Upper lobe of left lung (tissue), 6 donors: ENCODE measurements at places on chromosomes 3 and 15. TPM values are rescaled to one million over a fixed set of nuclear protein-coding genes. Genes with fewer than 3 reads are reported as not detected.
A peak's percentile ranks its signal among the peaks of the same experiment; 100 is the strongest.

Gene NEK11
- total RNA-seq: 16.7 TPM

Gene GOLGA6A
- total RNA-seq: 0.30 TPM

Gene MED12L
- not detected for total RNA-seq

Gene DGKG
- total RNA-seq: 4.4 TPM

Gene CRABP1
- total RNA-seq: 0.57 TPM

Gene ITIH1
- 0.54 TPM for total RNA-seq

DNA sequence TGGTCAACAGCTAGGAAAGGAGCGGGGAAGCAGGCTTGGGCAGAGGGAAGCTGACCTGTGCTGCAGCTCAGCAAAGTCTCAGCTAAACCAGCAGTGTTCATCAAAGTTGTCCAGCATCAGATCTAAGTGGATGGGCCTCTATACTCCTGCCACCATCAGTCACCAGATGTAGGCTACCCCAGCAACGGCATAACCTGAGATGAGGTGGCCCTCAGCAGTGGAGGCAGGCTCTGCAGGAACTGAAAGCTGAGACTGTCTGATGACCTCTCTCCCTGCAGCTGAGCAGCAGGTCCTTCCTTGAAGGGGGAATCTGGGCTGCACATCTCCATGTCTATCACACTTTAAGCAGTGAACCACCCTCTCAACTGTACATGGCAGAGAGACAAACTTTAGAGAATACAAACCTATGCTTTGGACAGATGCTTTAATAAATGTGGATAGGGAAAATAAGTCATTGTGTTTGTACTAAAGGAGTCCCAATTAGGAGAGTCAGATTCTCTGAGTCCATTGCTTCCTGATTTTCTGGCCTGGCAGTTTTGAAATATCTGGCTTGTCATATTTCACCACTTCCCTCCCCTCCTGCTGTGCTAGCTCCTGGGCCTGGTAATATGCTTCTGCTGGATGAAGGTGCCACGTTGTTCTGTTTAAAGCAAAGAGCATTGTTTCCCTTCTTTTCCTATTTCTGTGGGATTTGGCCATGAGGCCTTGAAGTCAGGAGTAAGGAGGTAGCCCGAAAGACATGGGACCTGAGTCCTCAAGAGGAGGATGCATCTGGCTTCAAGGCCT is 11.1 kb upstream of the PSTPIP1 start:
- H3K27me3 ChIP-seq: no peaks in the 10 kb centered on the region

DNA sequence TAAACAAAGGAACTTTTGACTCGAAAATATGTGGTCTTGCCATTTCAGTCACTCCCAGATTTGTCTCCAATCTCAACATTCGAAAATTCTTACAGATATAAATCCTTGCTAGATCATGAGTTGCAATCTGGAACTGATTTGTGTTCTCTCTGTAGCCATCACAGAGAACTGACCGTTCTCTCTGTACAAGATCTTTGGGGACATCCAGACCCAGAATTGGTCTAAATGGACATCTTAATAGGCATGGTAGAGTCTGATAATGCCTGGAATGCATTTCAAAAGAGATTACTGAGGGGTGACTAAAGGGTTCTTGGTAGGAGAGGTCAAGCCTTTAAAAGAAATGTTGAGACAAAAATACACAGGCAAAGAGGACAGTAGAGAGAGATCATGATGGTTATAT is 7.2 kb upstream of the MEF2A start:
- H3K4me1 ChIP-seq: no peaks in the 10 kb centered on the region
- H3K4me3 ChIP-seq: no peak overlapping the region
- DNase-seq: no peak
- no peak overlapping the region for H3K27ac ChIP-seq
- H3K27me3 ChIP-seq: no peaks in the 10 kb centered on the region

GRCh38 chr3:90043287-90043686 is 935.9 kb downstream of the EPHA3 start:
- no peak overlapping the region for H3K4me3 ChIP-seq
- no peak for DNase-seq
- H3K36me3 ChIP-seq: no peaks in the 10 kb centered on the region
- no peaks in the 10 kb centered on the region for H3K27me3 ChIP-seq
- H3K27ac ChIP-seq: no peak overlapping the region
- H3K4me1 ChIP-seq: no peaks in the 10 kb centered on the region

GRCh38 chr15:60635507-60636352 is 156.8 kb upstream of the ICE2 start:
- no peaks in the 10 kb centered on the region for H3K4me1 ChIP-seq
- no peak overlapping the region for H3K4me3 ChIP-seq
- no peaks in the 10 kb centered on the region for H3K36me3 ChIP-seq
- no peak for DNase-seq
- H3K27me3 ChIP-seq: no peaks in the 10 kb centered on the region
- H3K27ac ChIP-seq: no peak overlapping the region

DNA sequence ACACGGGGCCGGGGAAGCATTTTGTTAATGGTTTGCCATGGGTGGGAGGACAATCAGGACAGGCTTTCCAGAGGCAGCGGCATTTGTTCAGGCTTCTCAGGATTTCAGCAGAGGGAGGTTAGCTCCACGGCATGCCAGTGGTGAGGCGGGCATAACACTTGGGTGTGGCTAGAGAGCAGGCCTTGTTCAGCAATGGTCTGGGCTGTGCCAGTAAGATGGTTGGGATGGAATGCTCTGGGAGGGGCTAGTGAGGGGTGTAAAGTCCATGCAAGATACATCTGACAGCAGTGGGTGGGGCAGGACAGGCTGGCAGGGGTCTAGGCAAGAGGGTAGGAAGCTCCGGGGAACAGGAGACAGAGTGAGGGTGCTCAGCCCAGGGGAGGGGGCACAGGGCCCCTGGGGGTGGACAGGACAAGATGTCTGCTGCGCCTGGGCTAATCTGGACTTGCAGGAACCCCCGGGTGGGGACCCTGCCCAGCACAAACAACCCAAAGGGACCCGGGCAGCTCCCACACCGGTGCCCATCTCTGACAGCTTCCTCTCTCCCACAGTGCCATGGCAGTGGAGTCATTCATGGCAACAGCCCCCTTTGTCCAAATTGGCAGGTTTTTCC is 8.4 kb downstream of the TMEM43 start:
- DNase-seq: no peak
- no peak overlapping the region for H3K4me3 ChIP-seq
- no peaks in the 10 kb centered on the region for H3K4me1 ChIP-seq
- H3K27ac ChIP-seq: no peak overlapping the region
- H3K36me3 ChIP-seq: peaks cover 84% of the 10 kb centered on the region
- H3K27me3 ChIP-seq: no peaks in the 10 kb centered on the region

GRCh38 chr3:122055215-122055614 is at the start of gene CD86:
TSS of gene CD86 (plus strand) at chr3:122055362. CDS start at chr3:122055490, 128 bp downstream.
- H3K4me1 ChIP-seq: no peaks in the 10 kb centered on the region
- H3K36me3 ChIP-seq: no peaks in the 10 kb centered on the region

GRCh38 chr3:170585937-170586310 is at the start of gene SLC7A14:
TSS of gene SLC7A14 (minus strand) at chr3:170586075. CDS start at chr3:170526936, 59,139 bp downstream.
- no peak within 1 kb of the TSS for H3K27ac ChIP-seq
- H3K4me3 ChIP-seq: peak within 1 kb of the TSS; percentile 2
- peaks cover 4% of the 10 kb centered on the region for H3K4me1 ChIP-seq
- peaks cover 19% of the 10 kb centered on the region for H3K27me3 ChIP-seq

- no peaks in the 10 kb centered on the region for H3K27me3 ChIP-seq
- H3K27ac ChIP-seq: no peak overlapping the region
- no peak overlapping the region for H3K4me3 ChIP-seq
- no peaks in the 10 kb centered on the region for H3K4me1 ChIP-seq
- no peak for DNase-seq
Observed at GRCh38 chr15:86743283-86743903, 663.7 kb downstream of the AGBL1 start.

GRCh38 chr3:152839511-152839910 is 4.6 kb downstream of the P2RY1 start:
- DNase-seq: no peak
- H3K36me3 ChIP-seq: no peaks in the 10 kb centered on the region
- peaks cover 4% of the 10 kb centered on the region for H3K4me1 ChIP-seq
- H3K4me3 ChIP-seq: peak overlapping the region; percentile 1
- H3K27me3 ChIP-seq: no peaks in the 10 kb centered on the region

DNA sequence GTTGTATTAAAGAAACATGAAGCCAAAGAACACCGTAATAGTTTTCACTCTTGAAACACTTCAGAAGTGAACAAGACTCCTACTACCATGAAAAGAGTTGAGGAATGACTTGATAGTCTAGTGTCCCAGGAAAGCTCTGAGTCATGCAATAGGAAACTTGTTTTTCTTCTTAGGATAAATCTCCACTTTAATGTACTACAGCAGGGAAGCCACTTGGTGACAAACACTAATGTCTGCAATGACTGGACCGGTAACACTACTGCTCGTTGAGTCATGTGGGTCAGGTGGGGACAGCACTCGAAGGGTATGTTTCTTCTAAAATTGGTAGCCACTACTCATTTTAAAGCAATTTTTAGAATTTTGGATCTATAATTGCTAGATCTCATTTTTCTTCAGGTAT is 291.7 kb upstream of the CNTN3 start:
- no peaks in the 10 kb centered on the region for H3K4me1 ChIP-seq
- no peak for DNase-seq
- no peaks in the 10 kb centered on the region for H3K36me3 ChIP-seq
- H3K27me3 ChIP-seq: no peaks in the 10 kb centered on the region
- H3K27ac ChIP-seq: no peak overlapping the region
- H3K4me3 ChIP-seq: no peak overlapping the region

DNA sequence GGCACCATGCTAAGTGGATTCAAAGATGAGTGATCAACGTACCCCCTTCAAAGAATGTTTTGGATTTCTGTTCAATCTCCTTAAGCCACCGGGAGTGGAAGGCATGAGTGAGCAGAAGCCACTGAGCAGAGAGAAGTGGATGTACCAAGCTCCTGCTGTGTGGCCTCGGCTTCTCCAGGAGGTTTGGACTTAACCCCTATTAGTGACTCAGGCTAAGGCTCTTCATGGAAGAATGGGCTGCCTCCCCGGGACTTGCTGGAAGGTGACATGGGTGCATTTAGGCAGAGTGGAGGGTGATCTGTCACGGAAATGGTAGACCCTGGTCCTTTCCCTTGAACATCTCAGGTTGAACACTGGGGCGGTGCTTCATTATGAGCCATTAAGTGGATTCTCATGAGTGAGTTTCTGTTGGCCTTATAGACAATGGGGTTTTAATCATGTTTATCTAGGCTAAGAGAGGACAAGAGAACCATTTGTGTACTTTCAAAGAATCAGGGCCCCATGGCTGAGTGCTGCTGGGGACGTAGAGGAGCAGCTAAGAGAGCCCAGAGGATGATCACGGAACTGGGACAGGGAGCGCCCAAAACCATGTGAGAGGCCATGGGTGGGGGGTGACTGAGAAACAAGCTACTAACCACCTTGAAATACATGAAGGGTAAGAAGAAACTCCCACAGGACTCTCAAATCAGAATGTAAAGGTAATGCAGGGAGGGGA is 62.2 kb downstream of the HES1 start:
- no peaks in the 10 kb centered on the region for H3K27me3 ChIP-seq
- H3K4me3 ChIP-seq: no peak overlapping the region
- no peak for DNase-seq
- H3K4me1 ChIP-seq: peaks cover 7% of the 10 kb centered on the region
- H3K27ac ChIP-seq: no peak overlapping the region

DNA sequence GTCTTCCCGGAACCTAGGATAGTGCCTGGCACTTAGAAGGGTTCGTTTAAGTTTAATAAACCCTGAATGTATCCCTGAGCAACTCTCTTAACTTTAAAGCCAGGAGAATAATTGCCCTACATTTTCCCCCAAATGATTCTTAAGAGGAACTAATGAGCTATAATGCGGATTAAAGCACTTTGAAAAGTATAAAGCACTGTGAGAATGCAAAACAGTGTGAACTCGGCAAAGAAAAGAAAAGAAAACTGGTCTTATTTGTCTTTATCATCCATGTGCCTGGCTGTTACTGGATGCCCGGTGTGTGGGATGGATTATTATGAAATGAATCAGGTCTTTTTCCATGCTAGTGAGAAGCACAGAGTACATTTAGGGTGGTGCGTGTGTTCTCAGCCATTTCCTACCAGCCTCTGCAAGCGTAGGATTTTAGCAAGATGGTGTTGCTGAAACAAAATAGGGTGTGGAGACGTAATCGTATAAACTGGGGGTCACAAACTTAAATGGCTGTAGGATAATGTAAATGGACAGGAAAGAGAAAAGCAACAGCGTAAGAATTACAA is 983 bp downstream of the KBTBD12 start:
- DNase-seq: no peak
- H3K4me3 ChIP-seq: peak overlapping the region; percentile 55
- no peaks in the 10 kb centered on the region for H3K36me3 ChIP-seq
- H3K4me1 ChIP-seq: peaks cover 11% of the 10 kb centered on the region
- no peaks in the 10 kb centered on the region for H3K27me3 ChIP-seq

DNA sequence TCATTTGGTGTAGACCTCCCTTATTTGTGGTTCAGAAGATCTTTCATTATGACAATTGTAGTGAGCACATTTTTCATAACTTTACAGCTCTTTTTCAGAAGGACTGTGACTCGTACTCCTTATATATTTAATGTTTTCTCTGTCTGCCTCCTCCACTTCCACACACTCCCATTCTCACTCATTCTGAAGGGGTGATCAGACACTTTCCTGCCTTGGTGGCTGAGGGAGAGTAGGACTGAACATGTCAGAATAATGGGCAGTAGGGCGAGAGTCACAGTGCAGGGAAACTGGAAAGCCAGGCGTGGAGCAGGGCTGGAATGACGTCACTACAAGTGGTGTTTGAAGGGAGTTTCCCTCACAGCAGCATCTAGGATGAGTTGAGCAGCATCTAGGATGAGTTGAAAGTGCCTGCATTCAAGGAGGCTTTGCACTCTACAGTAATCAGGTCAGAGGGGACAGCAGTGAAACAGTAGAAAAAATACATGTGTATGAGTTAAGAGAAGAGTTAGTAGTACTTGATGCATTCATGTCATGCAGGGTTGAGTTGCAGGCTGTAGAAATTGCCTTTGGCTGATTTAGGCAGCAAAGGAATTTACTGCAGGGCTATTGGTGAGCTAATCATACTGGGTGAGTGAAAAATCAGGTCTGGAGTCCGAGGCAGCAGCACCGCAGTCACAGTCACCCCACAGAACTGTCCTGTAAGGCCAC is 36.3 kb upstream of the FBXL22 start:
- peak; percentile 34 for DNase-seq
- no peaks in the 10 kb centered on the region for H3K4me1 ChIP-seq
- no peak overlapping the region for H3K4me3 ChIP-seq
- no peaks in the 10 kb centered on the region for H3K27me3 ChIP-seq
- no peak overlapping the region for H3K27ac ChIP-seq

GRCh38 chr3:179438841-179439240 is 12.4 kb downstream of the GNB4 start:
- DNase-seq: no peak
- peaks cover 7% of the 10 kb centered on the region for H3K36me3 ChIP-seq
- H3K4me3 ChIP-seq: no peak overlapping the region
- peaks cover 12% of the 10 kb centered on the region for H3K4me1 ChIP-seq
- no peaks in the 10 kb centered on the region for H3K27me3 ChIP-seq

- no peak overlapping the region for H3K27ac ChIP-seq
- no peak overlapping the region for H3K4me3 ChIP-seq
- no peaks in the 10 kb centered on the region for H3K4me1 ChIP-seq
- H3K36me3 ChIP-seq: no peaks in the 10 kb centered on the region
- DNase-seq: no peak
Observed at GRCh38 chr3:105473521-105474223, 107.0 kb downstream of the ALCAM start.

DNA sequence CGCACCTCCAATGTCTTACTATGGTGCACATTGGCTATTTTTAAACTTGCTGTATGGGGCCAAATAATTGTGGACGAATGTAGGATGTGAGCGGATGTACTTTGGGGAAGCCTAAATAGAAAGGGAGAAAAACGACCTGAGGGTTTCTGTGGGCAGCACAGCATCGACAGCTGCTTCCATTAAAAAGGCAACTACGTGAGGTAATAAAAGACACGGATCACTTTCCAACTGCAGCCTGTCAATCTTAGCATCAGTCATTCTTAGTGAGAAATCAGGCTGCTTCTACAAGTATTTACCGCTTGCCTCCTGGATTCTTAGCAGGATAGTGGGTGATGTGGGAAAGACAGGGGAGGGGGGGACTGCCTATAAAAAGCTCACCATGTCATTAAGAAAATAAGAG is 186.7 kb upstream of the SLC2A2 start:
- H3K36me3 ChIP-seq: no peaks in the 10 kb centered on the region
- H3K4me1 ChIP-seq: no peaks in the 10 kb centered on the region
